ENCODE measurements at places on chromosomes 3 and 15. TPM values are rescaled to one million over a fixed set of nuclear protein-coding genes. Genes with fewer than 3 reads are reported as not detected.

GRCh38 chr3:192445770-192446644 is 281.3 kb downstream of the FGF12 start:
- DNase-seq: no peak
- no peak overlapping the region for H3K4me3 ChIP-seq
- no peaks in the 10 kb centered on the region for H3K4me1 ChIP-seq
- peaks cover 9% of the 10 kb centered on the region for H3K27me3 ChIP-seq
- H3K36me3 ChIP-seq: no peaks in the 10 kb centered on the region

GRCh38 chr3:74845081-74845480 is 230.6 kb upstream of the CNTN3 start:
- H3K27me3 ChIP-seq: no peaks in the 10 kb centered on the region
- no peak overlapping the region for H3K27ac ChIP-seq
- DNase-seq: no peak
- H3K4me1 ChIP-seq: no peaks in the 10 kb centered on the region

GRCh38 chr3:155748611-155749365 is 3.9 kb upstream of the PLCH1 start:
- no peak for DNase-seq
- H3K36me3 ChIP-seq: no peaks in the 10 kb centered on the region
- H3K4me1 ChIP-seq: peaks cover 7% of the 10 kb centered on the region
- H3K4me3 ChIP-seq: no peak overlapping the region
- H3K27me3 ChIP-seq: peaks cover 22% of the 10 kb centered on the region

- H3K27me3 ChIP-seq: no peaks in the 10 kb centered on the region
- H3K4me1 ChIP-seq: peaks cover 5% of the 10 kb centered on the region
- DNase-seq: no peak
- H3K27ac ChIP-seq: no peak overlapping the region
- no peaks in the 10 kb centered on the region for H3K36me3 ChIP-seq
Measured at GRCh38 chr3:105323274-105323599, 43.5 kb upstream of the ALCAM start.

DNA sequence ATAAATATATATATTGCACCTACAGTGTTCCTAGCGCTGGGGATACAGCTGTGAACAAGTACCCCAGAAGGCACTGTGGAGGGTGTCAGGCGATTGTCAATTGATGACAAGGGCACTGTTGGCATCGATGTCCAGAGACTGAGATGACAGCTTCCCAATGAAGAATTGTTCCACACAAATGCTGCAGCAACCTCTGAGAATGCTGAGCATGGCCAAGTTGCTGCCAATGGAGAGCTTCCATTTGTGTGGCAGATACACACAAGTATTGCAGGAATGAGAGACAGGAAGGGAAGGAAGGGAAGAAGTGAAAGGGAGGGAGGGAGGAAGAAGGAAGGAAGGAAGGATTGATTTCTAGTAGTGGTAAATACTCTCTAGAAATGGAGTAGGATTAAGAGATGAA is 21.9 kb downstream of the LRTM1 start:
- DNase-seq: no peak
- no peak overlapping the region for H3K4me3 ChIP-seq
- H3K4me1 ChIP-seq: no peaks in the 10 kb centered on the region
- H3K36me3 ChIP-seq: no peaks in the 10 kb centered on the region

- H3K27ac ChIP-seq: no peak overlapping the region
- no peaks in the 10 kb centered on the region for H3K4me1 ChIP-seq
- DNase-seq: no peak
- H3K27me3 ChIP-seq: no peaks in the 10 kb centered on the region
Measured at GRCh38 chr3:145953316-145953715, 207.7 kb downstream of the PLOD2 start.

GRCh38 chr3:77530870-77531269 is 491.0 kb downstream of the ROBO2 start:
- no peaks in the 10 kb centered on the region for H3K36me3 ChIP-seq
- H3K4me3 ChIP-seq: no peak overlapping the region
- no peak for DNase-seq
- H3K4me1 ChIP-seq: no peaks in the 10 kb centered on the region
- no peak overlapping the region for H3K27ac ChIP-seq
- H3K27me3 ChIP-seq: no peaks in the 10 kb centered on the region

DNA sequence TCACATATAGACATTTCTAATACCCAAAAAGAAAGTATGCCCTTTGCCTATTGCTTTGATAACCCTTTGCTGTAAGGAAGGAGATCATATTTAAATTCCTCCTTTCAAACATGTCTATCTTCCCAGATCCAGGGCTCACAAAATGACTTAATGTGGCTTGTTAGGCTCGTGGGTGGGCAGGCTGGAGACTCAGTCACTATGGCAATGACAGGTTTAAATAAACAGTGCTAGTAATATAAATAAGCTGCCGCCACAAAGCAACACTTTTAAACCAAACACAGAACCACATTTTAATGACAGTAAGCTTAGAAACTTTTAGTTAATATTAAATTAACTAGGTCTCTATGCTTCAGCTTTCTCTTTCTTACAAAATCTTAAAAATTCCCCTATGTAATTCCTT is 616.0 kb upstream of the NAALADL2 start:
- no peaks in the 10 kb centered on the region for H3K36me3 ChIP-seq
- no peak for DNase-seq
- no peak overlapping the region for H3K4me3 ChIP-seq
- no peaks in the 10 kb centered on the region for H3K4me1 ChIP-seq
- H3K27me3 ChIP-seq: no peaks in the 10 kb centered on the region

DNA sequence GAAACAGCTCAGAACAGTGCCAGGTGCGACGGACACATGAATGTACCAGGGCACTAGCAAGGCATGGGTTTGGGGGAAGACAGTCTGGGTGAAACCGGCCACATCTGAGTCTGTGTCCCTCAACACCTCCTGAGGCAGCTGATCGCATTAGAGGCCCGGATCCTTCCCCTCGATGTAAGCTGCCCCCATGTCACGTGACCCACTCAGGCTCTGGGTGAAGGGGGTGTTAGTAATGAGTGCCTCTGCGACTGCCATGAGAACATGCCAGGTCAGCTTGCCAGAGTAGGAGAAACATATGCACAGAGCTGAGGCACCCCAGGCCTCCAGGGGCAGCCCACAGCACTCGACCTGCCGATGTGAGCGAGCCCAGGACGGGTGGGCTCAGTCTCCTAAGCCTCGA is 29.7 kb downstream of the PRR23E start:
- H3K27ac ChIP-seq: no peak overlapping the region
- peaks cover 9% of the 10 kb centered on the region for H3K4me1 ChIP-seq
- DNase-seq: no peak
- H3K27me3 ChIP-seq: peaks cover 4% of the 10 kb centered on the region
- no peak overlapping the region for H3K4me3 ChIP-seq

DNA sequence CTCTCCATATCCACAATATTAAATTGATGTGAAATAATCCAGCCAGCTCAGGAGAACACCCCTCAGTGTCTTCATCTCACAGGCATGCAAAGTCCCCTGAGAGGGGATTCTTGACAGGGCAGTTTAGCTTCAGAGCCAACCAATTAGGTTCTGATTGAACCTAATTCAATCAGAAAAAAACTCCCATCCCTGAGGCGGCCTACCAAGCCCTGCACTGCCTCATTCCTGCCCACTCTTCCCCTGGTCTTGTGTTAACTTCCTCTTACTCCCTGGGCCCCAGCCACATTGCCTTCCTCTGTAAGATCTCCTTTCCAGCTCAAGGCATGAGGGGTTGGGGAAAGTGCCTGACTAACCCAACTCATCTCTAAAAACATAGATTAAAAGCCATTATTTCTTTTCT is 46.1 kb downstream of the FRMD4B start:
- H3K27ac ChIP-seq: no peak overlapping the region
- DNase-seq: no peak
- peaks cover 4% of the 10 kb centered on the region for H3K27me3 ChIP-seq
- no peaks in the 10 kb centered on the region for H3K4me1 ChIP-seq

Gene DLL4
- not detected for total RNA-seq

Gene KLHL40
- total RNA-seq: not detected

Gene NCKIPSD
- total RNA-seq: 73.8 TPM

Data from activated CD8-positive, alpha-beta T cell treated with anti-CD3 and anti-CD28 coated beads for 36 hours (primary cell).